ENCODE measurements at places on chromosomes 13 and 19. TPM values are rescaled to one million over a fixed set of nuclear protein-coding genes. Genes with fewer than 3 reads are reported as not detected.

Gene MAST3
- 13.4 TPM for total RNA-seq

Gene ZNF888
- total RNA-seq = 8.0 TPM

Gene RASL11A
- 1.9 TPM for total RNA-seq

Gene GDF15
- 1.2 TPM for total RNA-seq

Gene ACER1
- total RNA-seq = not detected
